Sigmoid colon (tissue), 7 donors: ENCODE measurements at places on chromosomes 13 and 19. TPM values are rescaled to one million over a fixed set of nuclear protein-coding genes. Genes with fewer than 3 reads are reported as not detected.
A peak's percentile ranks its signal among the peaks of the same experiment; 100 is the strongest.

- no peak for DNase-seq
These were observed 36.2 kb downstream of the ATP12A start for GRCh38 chr13:24716446-24716845.

- DNase-seq = peak; percentile 77
These were observed 2.5 kb downstream of the FTL start for GRCh38 chr19:48967346-48968178.

GRCh38 chr13:34414616-34415015 is 527.5 kb upstream of the NBEA start:
- no peak for DNase-seq

DNA sequence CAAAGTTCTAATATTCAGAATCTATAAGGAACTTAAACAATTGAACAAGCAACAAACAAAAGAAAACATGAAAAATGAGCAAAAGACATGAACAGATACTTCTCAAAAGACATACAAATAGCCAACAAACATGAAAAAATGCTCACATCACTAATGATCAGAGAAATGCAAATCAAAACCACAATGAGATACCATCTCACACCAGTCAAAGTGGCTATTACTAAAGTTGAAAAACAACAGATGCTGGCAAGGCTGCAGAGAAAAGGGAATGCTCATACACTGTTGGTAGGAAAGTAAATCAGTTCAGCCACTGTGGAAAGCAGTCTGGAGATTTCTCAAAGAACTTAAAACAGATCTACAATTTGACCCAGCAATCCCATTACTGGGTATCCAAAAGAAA is 74.3 kb downstream of the CRYL1 start:
- no peak for DNase-seq

GRCh38 chr19:11560404-11561051 is 1.5 kb upstream of the ELOF1 start:
- DNase-seq = peak; percentile 66

DNA sequence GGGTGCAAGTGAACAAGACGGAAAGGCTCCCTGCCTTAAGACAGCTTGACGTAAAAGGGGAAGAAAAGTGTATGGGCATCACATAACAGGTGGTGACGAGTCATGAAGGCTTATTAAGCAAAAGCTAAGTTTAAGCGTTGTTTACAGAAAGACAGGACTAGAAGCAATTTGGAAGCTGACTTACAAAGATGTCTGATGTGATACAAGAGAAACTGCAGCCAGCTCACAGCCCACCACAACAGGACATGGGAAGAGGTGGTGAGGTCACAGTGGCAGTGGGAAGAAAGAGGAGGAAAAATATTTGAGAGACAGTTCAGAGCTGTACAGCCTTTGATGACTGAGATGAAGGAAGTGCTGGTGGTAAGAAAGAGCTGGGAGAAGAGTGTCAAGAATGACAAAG is 181.6 kb downstream of the KLF12 start:
- no peak for DNase-seq

- DNase-seq = peak; percentile 91
These were observed 5.5 kb downstream of the IER2 start for GRCh38 chr19:13155472-13156359.

The LILRB5 gene
- total RNA-seq = 8.4 TPM

DNA sequence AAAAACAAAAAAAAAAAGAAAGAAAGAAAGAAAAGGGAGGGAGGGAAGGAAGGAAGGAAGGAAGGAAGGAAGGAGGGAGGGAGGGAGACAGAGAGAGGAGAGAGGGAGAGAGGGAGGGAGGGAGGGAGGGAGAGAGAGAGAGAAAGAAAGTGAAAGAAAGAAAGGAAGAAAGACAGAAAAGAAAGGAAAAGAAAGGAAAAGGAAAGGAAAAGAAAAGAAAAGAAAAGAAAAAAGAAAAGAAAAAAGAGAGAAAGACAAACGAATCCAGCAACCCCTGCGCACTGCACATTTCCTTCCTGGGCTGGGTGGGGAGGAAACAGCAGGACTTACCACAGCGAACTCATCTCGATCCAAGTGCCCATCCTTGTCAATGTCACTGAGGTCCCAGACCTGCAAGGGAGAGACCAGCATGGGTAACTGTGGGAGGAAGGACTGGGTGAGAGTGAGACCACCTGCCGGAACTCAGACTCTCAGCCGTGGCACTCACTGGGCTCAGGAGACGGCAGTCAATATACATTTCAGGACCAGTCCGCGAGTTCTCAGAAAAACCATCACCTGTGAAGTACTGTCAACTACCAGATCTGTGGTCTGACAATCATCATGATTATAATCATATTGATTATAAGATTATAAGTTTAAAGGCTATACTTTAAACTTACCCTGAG is 43.3 kb downstream of the EPS15L1 start:
- DNase-seq = no peak

DNA sequence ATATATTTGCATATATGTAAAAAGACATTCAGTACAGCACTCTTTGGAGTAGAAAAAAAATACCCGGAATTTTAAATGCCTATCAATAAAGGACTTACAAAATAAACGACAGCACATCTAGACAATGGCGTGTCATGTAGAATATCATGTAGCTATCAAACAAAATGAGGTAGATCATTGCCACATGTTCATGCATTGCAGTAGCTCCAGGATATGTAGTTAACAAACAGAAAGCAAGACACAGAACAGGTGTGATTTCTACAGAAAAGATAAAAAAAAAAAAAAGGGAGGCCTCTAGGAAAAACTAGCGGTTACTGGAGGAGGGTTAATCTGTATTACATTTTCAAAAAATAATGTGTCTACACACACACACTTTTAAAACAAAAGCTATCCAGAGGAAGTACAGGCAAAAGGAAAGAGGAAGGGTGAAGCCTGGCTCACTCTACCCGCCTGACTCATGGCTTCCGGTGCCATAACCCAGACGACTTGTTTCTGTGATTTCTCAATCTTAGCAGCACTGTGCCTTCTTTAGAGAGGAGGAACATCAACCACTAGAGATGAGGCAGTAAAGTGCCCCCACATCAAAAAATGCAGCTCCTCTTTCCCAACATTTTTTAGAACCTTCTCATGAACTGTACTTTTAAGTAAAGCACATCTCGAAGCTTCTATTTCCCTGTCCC is 6.9 kb downstream of the KCTD12 start:
- DNase-seq = peak; percentile 89

The METTL21C gene
- 0.36 TPM for total RNA-seq
